Stimulated activated CD8-positive, alpha-beta memory T cell treated with anti-CD3 and anti-CD28 coated beads, Interleukin-7, amount 100 ng/mL, for 1 hour (primary cell): ENCODE measurements at places on chromosomes 2 and 18.

GRCh38 chr2:37323176-37323780 lies 1.4 kb downstream of the PRKD3 start:
- DNase-seq: no peak

- no peak for DNase-seq
Observed at GRCh38 chr2:190343089-190343535, 277 bp upstream of the INPP1 start.

GRCh38 chr18:23837591-23837990 lies 148.3 kb downstream of the LAMA3 start:
- no peak for DNase-seq

- DNase-seq: no peak
Observed at GRCh38 chr2:102269200-102269524, 42.2 kb upstream of the IL1RL1 start.

DNA sequence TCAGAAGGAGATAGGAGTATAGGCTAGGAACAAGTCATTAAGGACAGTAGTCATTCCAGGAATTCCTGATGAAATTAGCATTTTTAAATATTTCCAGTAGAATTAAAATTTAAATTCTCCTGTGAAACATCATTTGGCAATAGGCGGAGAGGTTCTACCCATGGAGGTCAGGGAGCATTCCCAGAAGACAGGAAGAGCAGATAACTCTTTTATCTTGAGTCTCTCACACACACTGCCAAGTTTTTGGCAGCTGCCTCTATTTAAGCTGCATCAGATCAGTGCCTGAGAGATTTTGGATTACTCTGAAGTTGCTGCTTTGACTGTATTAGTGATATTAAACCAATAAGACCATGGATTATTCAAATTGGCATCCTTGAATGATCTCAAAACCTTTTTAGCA lies 714.7 kb downstream of the EPHA4 start:
- no peak for DNase-seq

DNA sequence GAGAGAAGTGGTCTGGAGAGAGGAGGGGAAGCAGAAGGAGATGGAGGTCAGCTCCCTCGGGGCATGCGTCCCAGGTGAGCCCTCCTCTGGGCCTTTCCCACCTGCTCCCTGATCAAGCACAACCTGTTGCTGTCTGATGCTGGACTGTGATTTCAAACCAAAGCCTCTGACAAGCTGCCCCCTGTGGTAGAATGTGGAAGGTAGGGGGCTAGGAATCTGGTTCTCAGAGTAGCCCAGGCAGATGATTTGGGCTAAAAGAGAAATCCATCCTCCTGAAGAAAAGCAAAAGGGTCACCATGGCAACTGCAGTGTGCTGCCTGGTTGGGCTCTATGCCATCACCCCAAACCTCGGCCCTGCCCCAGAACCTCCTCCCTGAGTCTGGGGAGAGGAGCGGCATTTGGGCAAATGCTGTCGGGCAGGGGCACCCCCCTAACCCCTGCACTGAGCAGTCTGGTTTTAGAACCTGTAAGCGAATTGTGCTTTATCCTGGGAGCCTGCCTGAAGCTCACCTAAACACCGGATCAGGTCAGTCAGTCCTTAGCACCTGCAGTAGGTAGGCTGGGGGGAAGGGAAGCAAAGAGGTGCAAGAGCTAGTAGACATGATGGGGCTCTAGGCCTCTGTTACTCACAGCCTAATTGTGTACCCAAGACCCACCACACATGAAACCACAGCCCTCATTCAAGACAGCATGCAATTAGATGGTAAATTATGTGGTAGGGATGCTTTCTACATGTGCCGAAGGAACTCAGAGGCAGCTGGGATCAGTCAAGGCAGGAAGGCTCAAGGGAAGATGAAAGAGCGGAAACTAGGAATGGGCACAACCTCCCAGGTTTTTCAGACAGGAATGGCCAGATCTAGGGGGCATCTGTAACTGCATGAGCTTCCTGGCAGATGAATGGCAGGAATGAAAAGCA lies 83.5 kb downstream of the DNMT3A start:
- no peak for DNase-seq

DNA sequence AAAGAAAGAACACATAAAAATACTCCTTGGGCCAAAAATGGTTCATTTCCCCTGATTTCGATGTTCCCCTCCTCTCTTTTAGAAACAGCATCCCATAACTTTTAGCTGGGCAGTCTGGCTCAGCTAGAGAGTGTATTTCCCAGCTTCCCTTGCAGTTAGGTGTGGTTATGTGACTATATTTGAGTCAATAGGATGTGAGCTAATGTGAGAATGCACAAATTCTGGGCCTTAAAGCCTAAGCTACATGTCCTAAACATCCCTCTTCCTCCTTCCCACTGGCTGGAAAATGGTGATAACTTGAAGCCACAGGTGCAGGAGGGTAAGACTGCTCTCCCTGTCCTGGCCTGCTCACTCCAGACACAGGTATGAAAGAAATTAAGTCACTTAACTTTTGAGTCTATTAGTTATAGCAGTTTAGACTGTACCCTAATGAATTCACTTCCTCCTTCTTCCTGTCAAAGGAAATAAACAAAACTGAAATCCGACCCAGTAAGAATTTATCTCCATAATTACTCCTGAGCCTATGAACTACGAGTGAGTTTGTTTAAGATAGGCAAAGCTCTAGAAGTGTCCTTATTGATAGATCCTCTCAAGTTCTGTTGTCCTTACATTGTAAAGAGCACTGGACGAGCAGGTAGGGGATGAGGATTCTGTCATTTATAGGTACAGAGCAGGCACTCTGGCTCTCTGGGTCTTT lies 177.6 kb downstream of the MTX2 start:
- no peak for DNase-seq

DNA sequence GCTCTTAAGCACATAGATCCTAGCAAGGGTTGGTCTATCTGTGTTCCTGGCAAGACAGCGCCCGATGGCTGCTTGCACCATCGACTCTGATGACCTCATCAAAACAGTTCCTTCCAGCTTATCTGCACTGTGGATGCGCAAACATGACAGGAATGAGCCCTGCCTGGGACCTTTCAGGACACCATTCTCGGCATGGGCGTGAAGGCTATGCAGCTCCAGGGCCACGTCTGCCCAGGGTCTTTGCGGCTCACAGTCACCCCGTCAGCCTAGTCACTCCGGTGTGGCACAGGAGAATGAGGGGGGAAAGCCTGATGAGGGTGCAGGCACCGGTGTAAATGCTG lies 147.8 kb upstream of the TWIST2 start:
- no peak for DNase-seq

GRCh38 chr2:20196657-20197161 lies 28.2 kb downstream of the SDC1 start:
- no peak for DNase-seq

GRCh38 chr2:42921147-42921520 lies 128.8 kb upstream of the HAAO start:
- DNase-seq: no peak

- no peak for DNase-seq
Observed at GRCh38 chr2:238938003-238938400, 90.1 kb downstream of the TWIST2 start.

DNA sequence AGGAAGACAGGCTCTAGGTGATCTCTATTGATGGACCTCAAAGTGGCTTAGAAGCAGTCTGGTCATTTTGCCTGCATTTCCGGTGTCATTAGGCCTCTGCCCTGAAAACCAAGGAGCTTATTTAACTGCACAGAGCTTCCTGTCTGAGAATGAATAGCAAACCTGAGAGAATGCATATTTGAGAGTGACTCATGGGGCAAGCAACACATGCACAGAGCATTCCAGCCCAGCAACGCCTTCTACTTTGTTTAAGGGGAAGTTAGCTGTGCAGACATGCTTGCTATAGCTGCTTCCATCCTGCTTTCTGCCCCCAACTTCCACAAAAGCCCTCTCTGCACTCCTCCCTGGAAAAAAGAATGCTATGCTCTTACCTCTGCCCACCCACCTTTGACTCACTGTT lies 232.8 kb downstream of the GRB14 start:
- no peak for DNase-seq

GRCh38 chr2:209772290-209772685 lies 656 bp downstream of the UNC80 start:
- no peak for DNase-seq

DNA sequence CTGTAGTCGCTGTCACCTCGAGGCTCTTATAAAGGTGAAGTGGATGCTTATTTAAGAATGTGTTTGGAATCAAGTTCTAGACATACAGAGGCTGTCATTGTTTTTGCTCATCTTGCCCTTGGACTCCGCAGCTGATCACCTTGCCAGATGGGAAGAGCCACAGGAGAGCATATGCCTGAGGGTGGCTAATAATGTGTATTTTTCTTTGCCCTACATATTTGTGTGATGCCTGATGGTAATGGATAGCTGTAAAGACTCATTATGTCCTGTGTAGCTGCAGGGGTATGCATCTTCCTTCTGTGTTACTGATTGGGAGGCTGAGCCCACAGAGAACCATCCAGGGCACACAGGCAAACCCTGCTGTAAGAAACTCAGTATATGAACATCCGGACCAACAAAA lies 61.7 kb downstream of the PRKCE start:
- DNase-seq: no peak
